ENCODE measurements at places on chromosomes 7 and 10.

DNA sequence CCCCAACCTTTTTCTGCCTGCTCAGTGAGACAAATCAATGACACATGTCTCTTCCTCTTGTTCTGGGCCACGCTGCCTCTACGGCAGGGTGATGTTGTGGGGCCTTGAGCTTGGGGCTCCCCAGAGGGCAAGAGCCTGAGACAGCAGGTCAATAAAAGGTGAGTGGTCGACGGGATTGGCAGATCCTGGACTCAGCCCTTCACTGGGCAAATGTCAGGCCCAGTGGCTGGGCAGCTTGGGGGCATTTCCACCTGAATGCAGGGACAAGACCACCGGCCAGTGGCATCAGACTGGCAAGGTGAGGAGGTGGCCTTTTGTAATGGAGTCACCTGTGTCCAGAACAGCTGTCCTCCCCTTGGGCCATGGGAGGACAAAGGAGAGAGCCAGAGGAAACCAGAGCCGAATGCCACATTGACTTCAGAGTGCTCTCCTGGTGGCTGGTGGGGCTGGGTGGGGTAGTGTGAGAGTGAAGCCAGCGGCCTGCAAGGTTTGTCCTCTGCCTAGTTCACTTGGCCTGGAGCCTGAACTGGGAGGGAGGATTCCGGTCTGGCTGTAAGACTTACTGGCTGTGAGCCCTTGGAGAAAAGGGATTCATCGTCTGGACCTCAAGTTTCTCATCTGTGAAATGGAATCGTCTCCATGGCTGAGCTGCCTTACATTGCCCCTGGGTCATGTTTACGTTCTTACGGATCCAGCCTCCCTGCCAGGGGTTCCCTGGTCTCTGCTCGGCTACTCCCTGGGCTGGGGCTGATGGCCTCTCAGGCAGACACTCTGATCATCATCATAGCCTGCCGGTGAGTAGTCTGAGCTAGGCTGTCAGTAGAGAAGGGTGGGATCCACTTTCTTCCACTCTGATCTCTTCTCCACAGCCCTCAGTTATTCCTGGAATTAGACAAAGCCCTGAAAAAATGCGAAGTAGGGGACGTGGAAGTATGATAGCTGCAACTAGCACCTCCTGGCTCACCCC is 25.4 kb upstream of the CRHR2 start:
- no peak for DNase-seq

DNA sequence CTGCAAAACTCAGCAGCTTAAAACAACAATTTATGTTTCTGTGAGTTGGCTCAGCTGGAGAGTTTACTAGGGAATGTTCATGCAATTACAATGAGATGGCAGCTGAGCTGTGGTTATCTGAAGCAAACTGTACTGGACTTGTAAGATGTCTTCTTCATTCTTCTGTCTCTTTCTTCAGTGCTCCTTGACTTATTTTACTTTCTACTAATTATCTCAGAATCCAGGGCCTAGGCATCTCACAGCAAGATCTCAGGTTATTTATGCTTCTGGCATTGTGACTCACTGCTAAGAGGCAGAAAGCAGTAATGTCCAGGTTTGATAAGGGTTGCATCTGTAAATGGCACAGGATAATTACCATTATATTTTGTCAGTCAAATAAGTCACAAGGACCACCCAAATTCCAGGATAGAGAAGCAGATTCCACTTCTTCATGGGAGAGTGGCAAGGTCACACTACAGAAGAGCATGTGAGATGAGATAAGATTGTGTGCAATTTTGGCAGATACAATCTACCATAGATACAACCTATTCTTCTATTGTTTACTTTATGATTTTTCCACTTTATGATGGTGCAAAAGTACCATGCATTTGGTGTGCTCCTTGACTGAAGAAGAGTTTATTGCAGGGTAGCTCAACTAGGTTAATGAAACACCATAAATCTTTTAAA is 16.8 kb downstream of the VIM start:
- no peak for DNase-seq

- DNase-seq, result no peak
Observed at GRCh38 chr10:13686331-13686752, 99.6 kb downstream of the PRPF18 start.

DNA sequence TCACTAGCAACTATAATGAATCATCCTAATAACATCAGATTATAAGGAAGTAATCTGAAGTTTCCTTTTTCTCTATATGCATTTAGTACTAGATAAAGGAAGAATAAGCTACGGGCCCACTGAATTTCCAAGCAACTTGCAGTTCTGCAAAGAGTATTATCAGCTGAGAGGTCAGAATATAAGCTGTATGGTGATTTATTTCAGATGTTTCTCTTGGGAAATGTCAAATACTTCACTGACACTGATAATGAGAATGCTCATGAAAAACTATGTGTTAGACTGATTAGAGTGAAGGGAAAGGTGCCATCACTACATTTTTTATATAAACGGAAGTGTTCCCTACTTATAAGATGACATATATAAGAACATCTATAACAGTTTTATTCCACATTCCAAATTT is 251.2 kb upstream of the HGF start:
- no peak for DNase-seq

DNA sequence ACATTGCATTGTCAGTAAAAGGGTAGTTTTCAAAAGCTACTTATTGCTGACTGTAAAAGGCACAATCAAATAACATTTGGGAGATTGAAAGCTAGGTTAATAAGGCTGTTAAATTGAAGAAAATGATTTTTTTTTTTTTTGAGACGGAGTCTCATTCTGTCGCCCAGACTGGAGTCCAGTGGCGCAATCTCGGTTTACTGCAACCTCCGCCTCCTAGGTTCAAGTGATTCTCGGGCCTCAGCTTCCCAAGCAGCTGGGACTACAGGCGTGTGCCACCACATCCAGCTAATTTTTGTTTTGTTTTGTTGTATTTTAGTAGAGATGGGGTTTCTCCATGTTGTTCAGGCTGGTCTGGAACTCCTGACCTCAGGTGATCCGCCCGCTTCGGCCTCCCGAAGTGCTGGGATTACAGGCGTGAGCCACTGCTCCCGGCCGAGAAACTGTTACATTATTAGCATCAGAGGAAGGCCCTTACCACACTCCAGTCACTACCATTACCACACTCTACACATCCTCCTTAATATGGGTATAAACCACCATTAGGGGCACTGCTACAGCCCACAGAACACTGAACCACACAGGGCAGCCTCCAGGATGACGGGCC is 1.0 kb downstream of the CYP51A1 start:
- no peak for DNase-seq

DNA sequence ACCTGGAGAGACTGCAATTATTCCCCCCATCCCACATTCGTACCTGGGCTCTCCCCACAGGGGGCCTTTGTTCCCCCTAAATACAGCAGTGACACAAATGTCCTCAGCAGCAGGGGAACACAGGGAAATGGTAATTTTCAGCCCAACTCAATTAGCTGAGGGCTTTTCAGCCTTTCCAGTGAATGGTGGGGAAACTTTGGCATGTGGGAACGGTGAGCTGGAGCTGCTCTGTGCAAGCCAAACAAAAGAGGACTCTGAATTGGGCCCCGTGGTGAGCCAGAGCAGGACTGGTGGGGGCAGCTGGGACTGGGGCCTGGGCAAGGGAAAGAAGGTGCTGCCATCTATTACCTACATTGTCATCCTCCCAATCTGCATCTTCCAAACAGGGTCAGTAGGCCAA is 51.0 kb downstream of the FBXW4 start:
- no peak for DNase-seq

GRCh38 chr10:73892310-73893030 is 18.1 kb upstream of the CAMK2G start:
- DNase-seq, result no peak

DNA sequence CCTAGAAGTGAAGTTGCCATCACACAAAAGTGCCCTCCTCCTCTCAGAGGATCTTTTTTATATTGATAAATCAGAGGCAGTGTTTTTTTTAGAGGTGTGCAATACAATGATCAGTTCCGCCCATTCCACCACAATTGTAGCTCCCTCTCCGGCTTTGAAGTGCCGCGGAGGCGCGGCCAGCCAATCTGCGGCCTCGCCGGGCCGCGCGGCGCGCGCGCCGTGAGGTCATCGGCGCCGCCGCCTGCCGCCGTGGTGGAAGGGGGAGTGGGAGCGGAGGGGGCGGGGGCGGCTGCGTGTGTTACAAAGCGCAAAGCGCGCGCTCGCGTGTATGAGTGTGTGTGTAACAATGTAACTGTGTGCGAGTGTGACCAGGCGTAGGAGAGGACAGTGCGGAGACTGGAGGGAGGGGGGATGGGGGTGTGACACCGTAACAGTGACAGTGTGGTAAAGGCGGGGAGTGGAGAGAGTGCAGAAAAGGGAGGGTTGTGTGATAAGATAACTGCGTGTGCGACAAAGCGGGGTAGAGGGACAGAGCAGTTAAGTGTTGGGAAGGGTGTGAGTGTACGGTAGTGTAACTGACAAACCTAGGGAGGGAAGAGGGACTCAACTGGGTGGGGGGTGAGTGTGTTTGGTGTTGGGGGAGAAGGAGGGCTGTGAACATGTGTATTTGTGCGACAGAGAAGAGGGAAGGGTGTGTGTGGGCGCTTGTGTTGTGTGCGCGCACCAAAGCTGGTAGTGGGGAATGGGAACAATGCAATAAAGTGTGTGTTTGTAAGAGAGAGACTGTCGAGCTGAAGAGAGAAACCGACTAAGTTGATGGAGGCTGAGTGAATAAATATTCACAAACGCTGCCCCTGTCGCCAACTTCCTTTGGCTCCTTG is at the start of gene SP8:
SP8 (minus strand) TSS at position 108 of the 881 bp plus-strand sequence; CDS start at position 20, 88 bp downstream.
- DNase-seq, result no peak

DNA sequence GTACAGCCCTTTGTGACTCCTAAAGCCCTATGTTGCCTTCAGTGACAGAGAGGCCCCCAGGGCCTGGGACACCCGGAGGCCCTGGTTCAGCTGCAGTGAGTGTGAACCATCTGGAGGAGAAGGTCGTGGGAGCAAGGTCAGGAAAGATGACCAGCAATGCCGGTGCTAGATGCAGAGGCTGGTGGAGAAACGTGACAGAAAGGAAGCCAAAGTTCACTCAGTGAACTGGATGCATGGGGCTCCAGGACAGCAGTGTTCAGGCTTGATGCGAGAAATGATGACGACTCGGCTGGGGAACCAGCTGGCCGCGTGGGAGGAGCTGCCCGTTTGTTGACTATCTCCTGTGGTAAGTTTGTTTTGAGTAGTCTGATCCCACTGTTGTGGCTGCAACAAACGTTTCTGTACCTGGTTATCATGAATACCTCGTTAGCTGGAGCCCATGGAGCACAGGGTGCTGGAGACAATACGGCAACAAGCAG is 54.1 kb upstream of the MKRN1 start:
- DNase-seq, result no peak

- no peak for DNase-seq
Observed at GRCh38 chr10:14399641-14400040, 68.9 kb upstream of the FRMD4A start.

GRCh38 chr7:28847176-28847575 is 111.0 kb downstream of the TRIL start:
- no peak for DNase-seq

- DNase-seq, result no peak
Observed at GRCh38 chr10:17455015-17455520, 673 bp upstream of the ST8SIA6 start.

- DNase-seq, result no peak
Observed at GRCh38 chr7:128904381-128905197, 5.9 kb downstream of the KCP start.

DNA sequence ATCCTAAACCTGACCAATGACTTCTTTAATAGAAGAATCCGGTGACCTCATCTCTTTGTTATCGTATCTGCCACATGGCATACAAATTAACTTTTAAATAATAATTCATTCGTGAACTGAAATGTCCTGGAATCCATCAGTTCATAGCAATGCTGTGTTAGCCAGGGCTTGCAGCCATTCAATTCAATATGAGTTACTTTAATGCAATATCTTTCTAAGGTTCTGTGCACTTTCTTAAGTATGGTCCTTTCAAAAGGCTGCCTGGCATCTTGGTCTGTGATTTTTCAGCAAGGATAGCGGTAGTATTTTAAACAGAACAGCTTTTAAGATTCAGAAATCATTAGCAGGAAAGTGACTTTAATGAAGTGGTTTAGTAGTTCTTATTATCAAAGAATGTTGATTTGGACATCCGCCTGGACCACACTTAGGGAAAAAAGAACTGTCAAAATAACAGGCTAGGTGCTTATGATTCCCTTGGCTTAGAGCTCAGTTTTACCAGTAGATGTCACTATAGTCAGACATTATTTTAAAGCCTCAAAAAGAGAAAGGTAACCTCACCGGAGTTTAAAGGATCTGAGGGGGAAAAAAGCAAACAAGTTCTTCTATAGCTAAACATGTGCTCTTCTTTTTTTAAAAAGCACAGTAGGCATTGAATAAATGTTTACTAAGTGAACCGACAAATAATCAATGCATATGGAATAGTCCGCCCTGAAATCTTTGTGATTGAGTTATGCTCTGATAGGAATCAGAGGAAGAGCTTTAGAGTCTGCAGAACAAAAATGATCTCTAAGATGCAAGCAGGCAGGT is 22.7 kb downstream of the SLC35G1 start:
- DNase-seq, result no peak

DNA sequence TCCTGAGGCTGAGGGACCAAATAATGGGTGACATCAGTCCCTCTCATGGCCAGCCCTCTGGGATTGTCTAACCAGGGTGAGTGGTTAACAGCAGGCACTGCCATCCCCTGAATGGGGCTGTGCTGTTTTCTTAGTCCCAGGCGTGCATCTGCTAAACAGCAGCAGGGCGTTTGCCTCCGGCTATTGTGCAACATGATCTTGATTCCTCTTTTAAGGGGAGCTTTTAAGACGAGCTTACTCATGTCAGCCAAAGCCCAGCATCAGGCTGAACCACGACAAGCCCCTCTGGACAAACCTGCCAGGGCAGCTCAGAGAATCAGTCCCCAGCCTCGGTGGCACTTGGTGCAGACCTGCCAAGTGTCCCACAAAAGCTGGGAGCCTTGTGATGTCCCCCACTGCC is 16.2 kb upstream of the IGFBP3 start:
- no peak for DNase-seq

DNA sequence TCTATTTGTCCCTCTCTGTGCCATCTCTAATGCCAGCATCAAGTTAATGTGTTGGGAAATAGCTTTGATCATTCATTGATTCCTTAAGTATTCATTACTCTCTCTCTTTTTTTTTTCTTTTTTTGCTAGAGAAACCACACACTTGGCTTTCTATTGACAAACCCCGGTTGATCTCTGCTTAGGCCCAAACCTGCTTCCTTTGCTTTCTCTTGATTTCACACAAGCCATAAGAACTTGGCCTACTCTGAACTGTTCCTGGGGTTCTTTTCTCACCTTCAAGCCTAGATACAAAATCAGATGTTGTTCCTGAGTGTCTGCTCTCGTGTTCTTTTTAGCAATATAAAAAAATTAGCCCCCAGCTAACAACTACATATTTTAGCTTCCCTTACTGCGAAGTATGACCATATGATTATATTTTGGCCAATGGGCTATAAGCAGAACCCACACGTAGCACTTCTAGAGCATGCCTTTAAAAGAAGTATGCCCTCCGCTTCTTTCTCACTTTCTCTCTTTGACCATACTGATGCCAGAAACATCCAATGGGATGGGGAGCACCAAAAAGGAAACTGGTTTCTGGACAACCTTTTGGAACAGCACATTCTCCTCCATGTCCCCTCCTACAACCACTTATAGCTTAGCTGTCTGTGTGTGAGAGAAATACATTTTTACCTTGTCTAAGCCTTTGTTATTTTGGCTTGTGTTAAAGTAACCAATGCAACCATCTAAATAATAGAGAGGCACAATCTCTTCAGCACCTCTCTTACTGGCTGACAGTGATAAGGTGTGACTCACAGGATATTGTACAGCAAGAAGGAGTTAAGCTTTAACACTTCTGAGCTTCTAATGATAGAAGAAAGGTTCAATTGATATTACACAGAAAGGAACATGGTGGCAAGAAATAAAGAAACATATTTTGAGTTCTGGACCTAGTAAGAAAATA is 96.6 kb upstream of the LRRN3 start:
- no peak for DNase-seq

Data from activated CD8-positive, alpha-beta memory T cell treated with anti-CD3 and anti-CD28 coated beads for 1 hour (primary cell).